Activated T-cell treated with anti-CD3 and anti-CD28 coated beads, Interleukin-2, amount 50 U/mL, for 1 hour (primary cell): ENCODE measurements at places on chromosomes 4 and X.

- DNase-seq = no peak
These were observed 70.5 kb downstream of the GRIA2 start for GRCh38 chr4:157291071-157291470.

DNA sequence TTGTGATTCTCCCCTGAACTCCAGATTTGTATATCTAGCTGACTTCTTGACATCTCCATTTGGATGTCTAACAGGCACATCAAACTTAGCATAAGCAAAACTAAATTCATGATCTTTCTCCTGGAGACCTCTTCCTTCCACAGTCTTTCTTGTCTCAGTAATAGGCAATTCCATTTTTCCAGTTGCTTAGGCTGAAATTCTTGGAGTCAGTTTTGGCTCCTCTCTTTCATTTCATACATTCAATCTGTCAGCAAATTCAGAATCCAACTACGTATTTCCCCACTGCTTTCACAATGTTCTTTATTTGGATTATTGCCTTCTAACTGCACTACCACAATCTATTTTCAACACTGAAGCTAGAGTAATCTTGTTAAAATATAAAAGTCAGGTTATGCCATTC is 219.9 kb upstream of the GLRA2 start:
- DNase-seq = no peak

DNA sequence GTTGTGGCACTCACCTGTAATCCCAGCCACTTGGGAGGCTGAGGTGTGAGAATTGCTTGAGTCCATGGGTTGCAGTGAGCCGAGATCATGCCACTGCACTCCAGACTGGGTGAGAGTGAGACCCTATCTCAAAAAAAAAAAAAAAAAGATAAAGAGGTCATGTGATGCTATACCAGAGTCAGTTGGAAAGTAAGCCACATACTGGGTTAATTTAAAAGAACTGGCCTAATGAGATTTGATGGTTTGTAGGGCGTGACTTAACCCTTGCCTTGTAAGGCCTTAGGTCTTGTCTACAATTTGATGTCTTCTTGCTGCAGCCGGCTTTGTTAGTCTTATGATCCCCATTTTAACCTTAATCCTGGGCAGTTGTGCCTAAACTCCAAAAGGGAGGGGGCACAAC is 5.2 kb downstream of the MGST2 start:
- no peak for DNase-seq

DNA sequence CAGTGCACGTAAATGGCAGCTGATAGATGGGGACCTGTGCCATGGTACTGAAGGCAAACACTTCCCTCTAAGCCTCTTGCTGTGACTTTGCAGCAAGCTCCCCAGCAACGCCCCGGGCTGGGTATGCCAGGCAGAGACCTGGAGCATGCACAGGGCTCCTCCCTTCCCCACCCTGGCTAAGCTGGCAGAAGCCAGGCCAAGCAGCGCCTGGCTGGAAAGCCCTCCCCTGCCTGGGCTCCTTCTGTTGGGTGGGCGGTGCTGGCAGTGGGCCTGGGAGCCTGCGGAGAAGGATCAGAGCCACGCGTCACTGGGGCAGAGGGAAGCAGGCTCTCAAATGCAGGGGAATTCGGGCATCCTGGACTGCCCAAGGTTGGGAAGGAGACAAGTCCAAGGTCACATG is 3.6 kb downstream of the ATP2B3 start:
- no peak for DNase-seq

DNA sequence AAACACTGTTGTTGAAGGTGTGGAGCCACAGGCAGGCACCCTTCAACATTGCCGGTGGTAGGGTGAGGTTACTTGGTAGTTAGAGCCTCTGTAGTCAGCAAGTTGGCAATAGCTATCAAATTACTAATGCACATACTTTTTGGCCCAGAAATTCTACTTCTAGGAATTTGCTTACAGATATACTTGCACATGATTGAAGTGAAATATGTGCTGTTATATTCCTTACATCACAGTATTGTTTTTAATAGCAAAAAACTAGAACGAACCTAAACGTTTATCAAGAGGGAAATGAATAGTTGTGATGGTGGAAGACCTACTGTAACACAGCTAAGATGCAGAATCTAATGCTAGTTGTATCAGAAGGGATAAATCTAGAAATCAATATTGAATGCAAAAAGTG is 7.7 kb upstream of the PJA1 start:
- DNase-seq = no peak

- no peak for DNase-seq
These were observed 13.9 kb downstream of the PHF8 start for GRCh38 chrX:54030329-54030728.
